ENCODE measurements at places on chromosomes 4 and X.

DNA sequence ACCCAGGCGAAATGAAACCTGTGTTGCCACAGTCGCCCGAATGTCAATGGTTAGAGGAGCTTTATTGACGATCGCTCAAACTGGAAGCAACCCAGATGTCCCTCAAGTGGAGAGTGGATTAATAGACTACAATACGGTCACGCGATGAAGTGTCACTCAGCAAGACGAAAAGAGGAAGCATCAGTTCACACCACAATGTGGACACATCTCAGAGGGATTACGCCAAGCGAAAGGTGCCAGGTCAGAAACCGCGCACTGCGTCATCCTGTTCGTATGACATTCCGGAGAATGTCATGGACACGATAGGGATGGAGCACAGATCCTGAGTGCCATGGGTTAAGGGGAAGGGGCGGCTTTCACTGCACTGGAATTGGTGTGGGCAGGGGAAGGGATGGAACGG, 111.7 kb downstream of the HMX1 start:
- no peaks in the 10 kb centered on the region for H3K4me1 ChIP-seq
- no peak overlapping the region for H3K4me3 ChIP-seq
- H3K36me3 ChIP-seq = no peaks in the 10 kb centered on the region

- H3K27ac ChIP-seq = no peak overlapping the region
- no peak overlapping the region for H3K4me3 ChIP-seq
- no peak for DNase-seq
- H3K36me3 ChIP-seq = no peaks in the 10 kb centered on the region
- no peaks in the 10 kb centered on the region for H3K4me1 ChIP-seq
- H3K27me3 ChIP-seq = no peaks in the 10 kb centered on the region
These were observed 161.0 kb upstream of the GPRIN3 start for GRCh38 chr4:89468602-89469001.

DNA sequence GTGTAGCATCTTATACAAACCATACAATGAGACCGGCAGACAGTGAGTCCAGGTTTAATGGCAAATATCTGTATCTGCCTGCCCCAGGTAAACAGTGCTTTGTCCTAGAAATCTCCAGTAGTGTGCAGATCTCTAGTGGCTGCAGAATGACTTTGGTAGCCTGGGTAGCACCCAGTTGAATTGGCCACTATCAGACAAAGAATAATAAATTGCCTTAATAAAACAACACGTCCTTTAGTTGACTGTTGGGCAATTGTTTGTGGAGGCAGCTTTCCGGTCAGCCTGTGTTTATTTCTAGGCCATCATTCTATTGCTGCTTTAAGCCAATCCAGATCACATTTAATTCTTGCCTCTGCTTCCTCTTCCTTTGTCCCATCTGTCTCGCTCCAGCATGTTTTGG, 52.5 kb downstream of the SNX25 start:
- H3K4me3 ChIP-seq = no peak overlapping the region
- no peaks in the 10 kb centered on the region for H3K27me3 ChIP-seq
- peaks cover 7% of the 10 kb centered on the region for H3K4me1 ChIP-seq
- H3K27ac ChIP-seq = no peak overlapping the region

GRCh38 chr4:4631150-4631549, 89.3 kb upstream of the STX18 start:
- no peaks in the 10 kb centered on the region for H3K27me3 ChIP-seq
- DNase-seq = no peak
- H3K4me3 ChIP-seq = no peak overlapping the region
- no peak overlapping the region for H3K27ac ChIP-seq
- H3K4me1 ChIP-seq = peaks cover 4% of the 10 kb centered on the region

- no peaks in the 10 kb centered on the region for H3K36me3 ChIP-seq
- DNase-seq = no peak
- H3K4me3 ChIP-seq = no peak overlapping the region
- H3K4me1 ChIP-seq = no peaks in the 10 kb centered on the region
- H3K27ac ChIP-seq = no peak overlapping the region
These were observed 159.5 kb upstream of the USP38 start for GRCh38 chr4:143025081-143025704.

DNA sequence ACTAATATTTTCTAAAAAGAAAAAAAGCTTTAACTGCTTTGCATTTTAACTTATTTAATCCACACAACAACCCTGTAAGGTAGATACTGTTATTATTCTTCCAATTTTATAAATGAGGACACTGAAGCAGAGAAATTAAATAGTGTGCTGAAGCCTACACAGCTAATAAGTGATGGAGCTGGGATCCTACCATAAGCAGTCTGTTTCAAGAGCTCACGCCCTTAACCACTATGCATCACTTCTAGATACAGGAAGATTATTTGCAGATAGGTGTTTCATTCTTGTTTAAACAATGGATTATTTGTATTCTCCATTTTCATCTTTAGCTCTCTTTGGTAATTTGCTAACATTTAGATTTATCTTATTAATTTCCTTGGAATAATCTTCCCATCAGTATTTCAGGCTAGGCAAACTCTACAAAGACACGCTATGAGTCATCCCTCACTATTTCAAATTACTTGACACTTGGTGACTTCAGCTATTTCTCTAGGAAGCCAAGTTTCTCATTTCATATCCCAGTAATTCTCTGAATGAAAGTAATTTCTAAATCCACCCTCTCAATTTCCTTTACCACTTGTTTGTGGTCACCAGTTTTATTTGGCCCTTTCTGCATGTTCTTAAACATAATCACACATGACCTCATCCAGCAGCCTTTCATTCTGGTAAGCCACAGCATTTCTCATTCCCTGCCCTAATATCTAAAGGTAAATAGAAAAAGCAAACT, 67.3 kb downstream of the ASB9 start:
- H3K36me3 ChIP-seq = no peaks in the 10 kb centered on the region
- H3K27me3 ChIP-seq = no peaks in the 10 kb centered on the region
- H3K4me1 ChIP-seq = no peaks in the 10 kb centered on the region
- H3K27ac ChIP-seq = no peak overlapping the region
- no peak for DNase-seq

DNA sequence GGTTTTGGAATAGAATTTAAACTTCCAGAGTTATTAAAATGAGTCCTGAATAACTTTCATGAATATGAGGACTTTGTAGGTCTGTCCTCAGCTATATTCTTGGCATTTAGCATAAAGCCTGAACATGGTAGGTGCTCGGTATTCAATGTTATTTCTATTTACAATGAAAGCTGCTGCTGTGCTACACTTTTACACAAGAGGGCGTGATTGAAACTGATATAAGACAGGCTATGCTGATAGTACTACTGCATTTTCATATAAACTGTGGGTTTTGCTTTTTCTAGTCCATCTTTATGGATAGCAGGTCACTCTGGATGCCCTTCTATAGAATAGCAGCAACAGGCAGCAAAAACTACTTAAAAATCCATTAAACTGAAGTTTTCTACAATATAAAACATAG, 12.3 kb upstream of the GNPDA2 start:
- H3K4me1 ChIP-seq = no peaks in the 10 kb centered on the region
- no peaks in the 10 kb centered on the region for H3K27me3 ChIP-seq
- no peak overlapping the region for H3K27ac ChIP-seq
- no peak overlapping the region for H3K4me3 ChIP-seq
- no peaks in the 10 kb centered on the region for H3K36me3 ChIP-seq

Data from suprapubic skin (tissue), 4 donors.